ENCODE measurements at places on chromosomes 16 and 17.

DNA sequence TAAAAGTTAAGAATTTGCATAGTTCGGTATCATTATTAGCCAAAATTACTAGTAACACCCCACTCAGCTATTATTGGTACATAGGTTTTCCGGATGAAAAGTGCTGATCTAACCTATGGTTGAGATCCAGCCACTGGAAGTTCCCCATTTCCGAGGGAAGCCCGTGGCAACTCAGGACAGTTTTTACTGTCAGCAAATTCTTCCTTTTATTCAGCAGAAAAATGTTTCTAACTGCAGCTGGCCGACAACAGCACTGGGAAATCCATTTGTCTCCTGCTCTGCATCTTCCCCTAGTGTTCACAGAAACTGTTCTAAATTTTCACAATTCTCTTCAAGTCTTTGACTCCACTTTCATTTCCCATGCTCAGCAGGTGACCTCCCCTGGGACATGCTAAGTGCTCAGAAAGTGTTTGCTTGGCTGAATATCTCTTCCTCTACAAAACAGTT lies 15.5 kb upstream of the MMD start:
- no peak for DNase-seq

DNA sequence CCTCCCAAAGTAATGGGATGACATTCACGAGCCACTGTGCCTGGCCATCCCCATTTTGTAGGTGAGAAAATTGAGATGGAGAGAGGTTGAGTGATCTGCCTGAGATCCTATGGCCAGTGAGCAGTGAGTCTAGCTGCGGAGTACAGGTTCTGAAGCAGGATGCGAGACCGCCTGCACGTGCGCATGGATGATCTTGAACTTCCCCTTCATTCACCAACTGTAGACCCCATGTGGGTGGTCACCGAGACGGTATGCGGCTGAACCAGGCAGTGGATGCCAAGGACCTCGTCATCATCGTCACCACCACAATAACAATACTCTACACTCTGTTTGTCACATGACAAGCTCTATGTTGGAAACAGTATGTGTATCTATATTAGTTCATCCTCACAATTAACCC lies 6.2 kb upstream of the SPNS3 start:
- DNase-seq = no peak

- DNase-seq = peak; percentile 93
These were observed 16.0 kb upstream of the TANC2 start for GRCh38 chr17:62950067-62950466.

GRCh38 chr17:80991645-80992076 lies at the start of gene CHMP6:
CHMP6 (plus strand) TSS chr17:80991841; CDS start chr17:80991919, 78 bp downstream.
- peak; percentile 79 for DNase-seq

- DNase-seq = no peak
These were observed 292.7 kb downstream of the HAPSTR1 start for GRCh38 chr16:9384141-9384540.

GRCh38 chr17:83128306-83129240 lies 49.2 kb downstream of the METRNL start:
- no peak for DNase-seq

DNA sequence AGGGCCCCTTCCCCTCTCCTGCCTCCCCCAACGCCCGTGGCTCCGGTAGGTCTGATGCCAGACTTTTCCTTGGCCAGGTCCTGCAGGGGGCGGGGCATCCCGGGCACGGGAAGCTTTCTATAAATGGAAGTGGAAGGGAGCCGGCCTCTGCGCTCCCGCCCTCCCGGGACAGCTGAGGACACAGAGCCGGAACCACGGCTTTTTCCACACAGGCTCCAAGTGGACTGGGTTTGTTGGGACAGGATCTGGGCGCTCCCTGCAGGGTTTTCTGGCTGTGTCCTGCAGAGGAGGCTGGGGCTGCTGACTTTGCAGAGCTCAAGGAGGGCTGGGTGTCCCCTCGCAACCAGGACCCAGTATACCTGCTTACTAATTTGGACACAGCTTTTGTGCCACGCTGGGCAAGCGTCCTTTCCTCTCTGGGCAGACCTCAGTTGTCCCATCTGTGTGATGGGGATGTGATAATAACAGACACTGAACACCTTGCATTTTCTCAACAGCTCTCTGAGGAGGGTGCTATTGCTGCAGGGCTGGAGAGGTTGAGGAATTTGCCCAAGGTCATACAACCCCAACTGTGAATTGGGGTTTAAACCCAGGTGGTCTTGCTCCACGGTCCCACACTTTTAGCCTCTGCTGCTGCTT lies 1.8 kb downstream of the TNS4 start:
- DNase-seq = peak; percentile 80

- peak; percentile 86 for DNase-seq
These were observed 2.8 kb downstream of the WNK4 start for GRCh38 chr17:42783062-42783790.
